ENCODE measurements at places on chromosomes 2 and 18.

DNA sequence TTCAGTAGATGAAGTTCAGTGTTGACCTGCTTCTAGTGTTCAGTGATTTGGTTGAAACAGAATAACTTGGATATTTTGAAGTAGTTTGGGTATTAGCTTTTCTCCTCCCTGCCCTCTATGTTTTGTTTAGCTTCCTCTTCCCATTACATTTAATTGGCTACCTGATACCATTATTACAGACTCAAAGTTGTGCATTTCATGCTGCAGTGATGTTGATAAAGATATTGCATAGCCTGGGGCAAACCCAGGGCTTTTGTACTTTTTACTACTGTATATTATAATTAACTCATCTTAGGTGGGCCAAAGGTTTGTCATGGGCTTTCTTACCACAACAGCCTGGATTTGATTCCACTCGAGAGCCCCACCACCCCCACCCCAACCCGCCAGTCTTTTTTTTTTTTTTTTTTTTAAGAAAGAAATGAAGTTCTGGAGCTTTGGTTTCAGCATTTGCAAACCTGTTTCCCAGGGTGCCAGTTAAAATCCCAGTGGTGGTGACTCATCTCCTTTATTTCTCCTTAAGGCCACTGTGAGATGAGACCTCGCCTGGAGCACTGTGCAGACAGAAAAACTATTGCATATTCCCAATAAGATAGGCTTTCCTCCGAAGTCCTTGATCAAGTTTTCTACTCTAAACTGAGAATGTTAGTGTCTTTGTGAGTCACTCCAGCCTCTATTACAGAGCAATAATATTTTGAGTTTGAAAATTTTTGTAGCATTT lies 393.7 kb upstream of the FANCL start:
- DNase-seq: no peak

- DNase-seq: no peak
These were observed 25.2 kb upstream of the CYTIP start for GRCh38 chr2:157468931-157469708.

- DNase-seq: no peak
These were observed 82.2 kb downstream of the LDLRAD4 start for GRCh38 chr18:13300796-13301195.

- no peak for DNase-seq
These were observed 45.8 kb downstream of the STK17B start for GRCh38 chr2:196125596-196125995.

DNA sequence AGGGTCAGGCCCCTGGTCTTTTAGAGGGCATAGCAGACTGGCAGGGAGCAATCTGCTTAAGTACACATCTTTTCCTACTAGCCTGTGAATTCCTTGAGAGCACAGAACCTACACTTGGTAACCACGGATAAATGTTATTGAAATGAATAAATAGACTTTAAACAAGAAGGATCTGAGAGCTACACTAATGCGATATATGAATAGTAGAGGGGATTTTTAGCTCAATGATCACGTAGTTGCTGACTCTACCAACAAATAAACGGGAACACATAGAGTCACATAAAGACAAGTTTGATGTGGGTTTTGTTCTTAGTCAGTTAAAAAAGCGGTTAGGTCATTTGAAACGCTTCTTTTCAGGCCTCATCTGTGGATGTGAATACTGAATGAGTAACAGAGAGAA lies 290.3 kb upstream of the CCDC68 start:
- DNase-seq: no peak

- DNase-seq: no peak
These were observed 26.0 kb downstream of the ADRA2B start for GRCh38 chr2:96090196-96090926.

DNA sequence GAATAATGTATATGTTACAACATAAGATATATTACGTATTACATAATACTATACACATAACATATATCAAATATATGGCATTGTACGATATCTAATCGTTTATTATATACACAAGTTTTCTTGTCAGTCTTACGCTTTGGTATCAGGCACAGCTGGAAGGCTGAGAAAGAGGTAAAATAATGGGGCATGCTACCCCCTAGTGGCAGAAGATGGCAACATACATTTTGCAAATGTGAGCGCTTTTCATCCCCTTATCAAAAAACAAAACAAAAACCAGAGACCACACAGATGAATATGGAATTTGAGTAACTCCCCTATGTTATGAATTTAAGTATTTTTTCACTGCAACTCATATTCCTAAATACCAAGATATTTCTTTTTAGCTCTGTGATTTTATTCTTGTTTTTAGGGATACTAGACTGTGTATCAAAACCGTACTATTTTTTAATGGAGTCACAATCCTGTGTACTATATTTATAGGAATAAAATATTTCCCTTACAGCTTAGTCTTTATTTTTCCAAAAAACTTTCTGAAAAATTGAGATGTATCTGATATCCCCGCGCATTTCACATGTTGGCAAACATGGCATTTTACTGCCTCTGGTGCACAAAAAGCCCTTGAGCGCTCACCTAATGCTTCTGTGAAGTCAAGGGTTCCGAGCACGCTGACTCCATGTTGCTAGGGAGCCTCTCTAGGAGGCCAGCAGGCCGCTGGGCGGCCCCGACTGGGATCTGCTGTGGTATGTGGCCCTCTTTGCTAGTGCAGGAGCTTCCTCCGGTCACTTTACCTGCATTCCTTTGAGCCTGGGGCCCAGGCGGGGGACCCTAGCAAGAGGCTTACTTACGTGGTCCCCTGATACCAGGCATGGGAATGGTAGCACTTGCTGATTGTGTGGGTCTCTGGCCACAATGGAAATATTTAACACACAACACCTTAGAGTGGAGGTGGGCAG lies 62.5 kb downstream of the SLC4A3 start:
- peak; percentile 29 for DNase-seq

DNA sequence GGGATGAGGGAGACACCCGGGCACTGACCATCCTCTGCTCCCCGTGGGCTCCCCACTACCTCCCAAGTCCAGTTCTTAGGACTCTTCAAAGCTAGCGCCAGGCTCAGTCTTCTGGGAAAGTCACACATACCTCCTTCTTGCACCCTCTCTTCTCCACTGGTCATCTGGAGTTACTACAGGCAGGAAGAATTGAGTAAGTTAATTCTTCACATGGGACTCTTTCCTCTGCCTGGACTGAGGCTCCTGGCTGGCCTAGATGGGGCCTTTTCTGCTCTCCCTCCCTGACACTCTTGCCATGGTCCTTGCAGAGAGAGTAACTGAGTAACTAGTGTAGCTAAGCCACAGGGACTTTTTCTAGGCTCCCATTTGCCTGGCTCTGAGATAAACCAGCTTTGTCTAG lies 96.5 kb upstream of the CELF4 start:
- no peak for DNase-seq

- DNase-seq: no peak
These were observed 262.8 kb downstream of the DCC start for GRCh38 chr18:52602820-52603219.

- no peak for DNase-seq
These were observed 573.3 kb downstream of the LRP1B start for GRCh38 chr2:141557329-141558095.

- DNase-seq: no peak
These were observed 194.9 kb downstream of the CTIF start for GRCh38 chr18:48733643-48734253.

GRCh38 chr2:99734236-99734635 lies 244.4 kb upstream of the REV1 start:
- DNase-seq: no peak

DNA sequence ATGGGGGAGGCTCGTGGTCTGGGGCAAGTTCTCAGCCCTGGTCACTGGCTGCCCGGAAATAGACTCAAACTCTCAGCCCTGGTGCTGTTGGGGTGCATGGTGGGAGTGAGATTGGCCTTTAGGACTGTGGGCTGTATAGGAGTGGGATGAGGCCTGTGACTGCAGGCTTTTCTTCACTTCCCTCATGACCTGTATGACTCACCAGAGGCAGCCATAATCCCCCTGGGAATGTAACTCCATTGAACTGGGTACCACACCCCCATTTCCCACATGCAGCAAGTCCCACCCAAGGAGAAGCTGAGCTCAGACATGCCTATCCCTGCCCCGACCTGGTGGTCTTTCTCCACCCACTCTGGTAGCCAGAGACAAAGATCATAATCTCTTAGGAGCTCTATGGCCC lies 177.7 kb upstream of the OSR1 start:
- DNase-seq: no peak

DNA sequence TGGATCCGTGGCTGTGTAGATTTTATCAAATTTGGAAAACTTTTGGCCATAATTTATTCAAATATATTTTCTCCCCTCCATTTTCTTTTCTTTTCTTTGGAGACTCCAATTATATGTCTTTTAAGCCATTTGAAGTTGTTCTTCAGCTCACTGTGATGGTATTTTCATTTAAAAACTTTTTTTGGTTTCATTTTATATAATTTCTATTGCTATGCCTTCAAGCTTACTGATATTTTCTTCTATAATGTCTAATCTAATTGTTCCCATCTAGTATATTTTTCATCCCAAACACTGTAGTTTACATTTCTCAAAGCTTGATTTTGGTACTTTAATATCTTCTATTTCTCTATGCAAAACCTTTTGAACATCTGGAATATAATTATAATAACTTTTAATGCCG lies 72.5 kb downstream of the WDR7 start:
- DNase-seq: no peak

DNA sequence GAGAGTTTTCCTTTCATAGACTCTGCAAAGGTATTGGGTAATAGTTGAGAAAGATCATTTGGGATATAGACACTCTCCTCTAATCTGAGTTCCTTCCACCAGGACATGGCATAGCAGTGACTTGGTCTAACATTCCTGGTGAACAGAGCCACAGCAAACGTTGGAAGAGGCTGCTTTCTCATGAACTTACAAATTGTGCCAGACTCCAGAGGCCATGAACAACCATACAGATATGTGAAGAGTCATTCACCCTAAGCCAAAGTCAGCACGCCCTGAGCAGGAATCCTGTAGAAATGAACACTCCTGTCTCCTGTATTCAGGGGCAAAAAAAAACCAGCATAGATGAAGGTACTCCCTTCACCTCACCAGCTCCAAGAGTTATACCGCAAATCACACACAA lies 152.8 kb downstream of the TMEM18 start:
- no peak for DNase-seq

- no peak for DNase-seq
These were observed 1395.6 kb downstream of the SUCLG1 start for GRCh38 chr2:83063511-83063910.

GRCh38 chr2:67503066-67503795 lies 106.1 kb downstream of the ETAA1 start:
- no peak for DNase-seq

GRCh38 chr2:48890454-48891131 lies 135.1 kb upstream of the LHCGR start:
- no peak for DNase-seq

- DNase-seq: no peak
These were observed 14.3 kb downstream of the C2orf76 start for GRCh38 chr2:119352357-119352756.

- DNase-seq: no peak
These were observed 56.5 kb downstream of the HPCAL1 start for GRCh38 chr2:10359246-10359645.

DNA sequence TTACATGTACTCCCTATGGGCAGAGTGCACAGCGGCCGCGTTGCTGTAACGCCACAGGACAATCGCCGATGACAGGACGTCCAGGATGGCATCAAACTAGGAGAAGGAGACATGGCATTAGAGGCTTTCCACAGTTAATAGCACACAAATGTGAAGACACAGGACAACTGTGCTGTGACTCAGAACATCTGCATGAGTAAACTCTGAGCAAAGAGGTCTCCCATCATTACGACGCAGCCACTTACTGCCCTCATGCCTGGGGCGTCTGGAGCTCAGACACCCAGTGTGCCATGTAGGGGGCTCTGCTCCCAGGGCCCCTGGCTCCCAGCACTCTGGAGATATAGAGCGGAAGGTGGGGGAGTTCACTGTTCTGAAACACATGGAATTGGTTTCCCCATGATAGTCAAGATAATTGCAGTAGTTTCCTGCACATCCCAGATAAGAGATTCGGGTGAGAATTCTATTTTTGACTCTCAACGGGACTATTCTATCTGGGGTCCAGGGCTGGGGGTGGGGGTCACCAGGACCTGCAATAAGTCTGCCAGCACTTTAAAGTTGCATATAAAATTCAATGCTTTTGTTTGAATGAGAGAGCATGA lies 168.1 kb downstream of the TMEM163 start:
- DNase-seq: no peak

GRCh38 chr2:71064754-71065621 lies 3.5 kb upstream of the NAGK start:
- DNase-seq: no peak

GRCh38 chr2:24754985-24755705 lies 38.0 kb downstream of the PTRHD1 start:
- no peak for DNase-seq

DNA sequence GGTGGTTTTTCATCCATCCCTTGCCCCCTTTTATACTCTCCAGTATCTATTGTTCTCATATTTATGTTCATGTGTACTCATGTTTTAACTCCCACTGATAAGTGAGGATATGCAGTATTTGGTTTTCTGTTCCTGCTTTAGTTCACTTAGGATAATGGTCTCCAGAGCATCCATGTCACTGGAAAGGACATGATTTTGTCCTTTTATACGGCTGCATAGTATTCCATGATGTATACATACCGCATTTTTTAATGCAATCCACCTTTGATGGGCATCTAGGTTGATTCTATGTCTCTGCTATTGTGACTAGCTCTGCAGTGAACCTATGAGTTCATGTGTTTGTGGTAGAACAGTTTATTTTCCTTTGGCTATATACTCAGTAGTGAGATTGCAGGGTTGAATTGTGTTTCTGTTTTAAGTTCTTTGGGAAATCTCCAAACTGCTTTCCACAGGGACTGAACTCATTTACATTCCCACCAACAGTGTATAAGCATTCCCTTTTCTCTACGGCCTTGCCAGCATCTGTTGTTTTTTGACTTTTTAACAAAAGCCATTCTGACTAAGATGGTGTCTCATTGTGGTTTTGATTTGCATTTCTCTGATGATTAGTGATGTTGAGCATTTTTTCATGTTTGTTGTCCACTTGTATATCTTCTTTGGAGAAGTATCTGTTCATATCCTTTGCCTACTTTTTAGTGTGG lies 420.2 kb downstream of the THSD7B start:
- DNase-seq: no peak

DNA sequence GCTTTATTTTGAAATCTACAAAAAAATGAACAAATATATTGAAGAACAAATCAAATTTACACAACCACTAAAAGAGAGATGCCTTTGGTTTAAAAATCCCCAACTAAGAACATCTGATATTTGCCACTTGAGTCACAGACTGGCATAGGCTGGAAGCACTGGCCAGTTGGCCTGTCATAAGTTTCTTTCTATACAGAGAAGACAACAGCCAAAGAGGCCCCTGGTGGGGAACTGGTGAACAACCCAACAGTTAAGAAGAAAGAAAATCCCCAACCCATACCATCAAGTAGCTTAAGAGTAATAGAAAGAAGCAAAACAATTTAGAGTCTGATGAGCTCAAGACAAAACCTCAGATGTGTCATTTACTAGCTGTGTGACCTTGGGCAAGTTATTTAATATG lies 45.5 kb downstream of the OSR1 start:
- DNase-seq: no peak

GRCh38 chr18:48991676-48992075 lies 40.9 kb upstream of the SMAD7 start:
- no peak for DNase-seq

GRCh38 chr2:96580771-96581170 lies 44.2 kb downstream of the ARID5A start:
- DNase-seq: no peak

- DNase-seq: no peak
These were observed 10.4 kb downstream of the IL36A start for GRCh38 chr2:113015655-113016054.
